ENCODE measurements at places on chromosomes 2 and 18.
A peak's percentile ranks its signal among the peaks of the same experiment; 100 is the strongest.

GRCh38 chr18:25229081-25229480 is 122.9 kb downstream of the ZNF521 start:
- no peak for DNase-seq

GRCh38 chr2:75123876-75124275 is 75.4 kb downstream of the TACR1 start:
- DNase-seq, result no peak

GRCh38 chr2:53740170-53740569 is 27.4 kb upstream of the CHAC2 start:
- DNase-seq, result no peak

- DNase-seq, result no peak
These were observed 607.3 kb downstream of the ERBB4 start for GRCh38 chr2:211931314-211931713.

- DNase-seq, result no peak
These were observed 195.5 kb upstream of the EPAS1 start for GRCh38 chr2:46101557-46102220.

GRCh38 chr2:180542511-180542910 is 437.9 kb upstream of the UBE2E3 start:
- no peak for DNase-seq

DNA sequence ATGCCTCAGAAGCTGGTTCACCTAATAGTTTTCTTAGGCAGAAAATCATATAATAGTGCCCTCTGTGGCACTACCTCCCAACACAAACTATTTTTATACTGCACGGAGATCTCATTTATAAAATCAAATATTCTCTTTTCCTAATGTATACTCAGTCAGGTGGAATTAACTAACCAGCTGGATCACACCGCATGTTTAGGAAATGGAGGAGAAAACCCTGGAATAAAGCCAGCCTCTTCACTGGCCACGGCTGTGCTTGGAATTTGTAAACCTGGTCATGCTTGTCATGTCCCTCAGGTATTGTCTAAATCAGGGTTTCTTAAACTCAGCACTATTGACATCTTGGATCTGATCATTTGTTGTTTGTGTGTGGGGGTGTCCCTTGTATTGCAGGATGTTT is 85.6 kb downstream of the DOCK10 start:
- DNase-seq, result no peak

- DNase-seq, result no peak
These were observed 41.8 kb downstream of the TIMM21 start for GRCh38 chr18:74190086-74190485.

GRCh38 chr2:15359716-15360531 is 201.2 kb downstream of the NBAS start:
- DNase-seq, result no peak

DNA sequence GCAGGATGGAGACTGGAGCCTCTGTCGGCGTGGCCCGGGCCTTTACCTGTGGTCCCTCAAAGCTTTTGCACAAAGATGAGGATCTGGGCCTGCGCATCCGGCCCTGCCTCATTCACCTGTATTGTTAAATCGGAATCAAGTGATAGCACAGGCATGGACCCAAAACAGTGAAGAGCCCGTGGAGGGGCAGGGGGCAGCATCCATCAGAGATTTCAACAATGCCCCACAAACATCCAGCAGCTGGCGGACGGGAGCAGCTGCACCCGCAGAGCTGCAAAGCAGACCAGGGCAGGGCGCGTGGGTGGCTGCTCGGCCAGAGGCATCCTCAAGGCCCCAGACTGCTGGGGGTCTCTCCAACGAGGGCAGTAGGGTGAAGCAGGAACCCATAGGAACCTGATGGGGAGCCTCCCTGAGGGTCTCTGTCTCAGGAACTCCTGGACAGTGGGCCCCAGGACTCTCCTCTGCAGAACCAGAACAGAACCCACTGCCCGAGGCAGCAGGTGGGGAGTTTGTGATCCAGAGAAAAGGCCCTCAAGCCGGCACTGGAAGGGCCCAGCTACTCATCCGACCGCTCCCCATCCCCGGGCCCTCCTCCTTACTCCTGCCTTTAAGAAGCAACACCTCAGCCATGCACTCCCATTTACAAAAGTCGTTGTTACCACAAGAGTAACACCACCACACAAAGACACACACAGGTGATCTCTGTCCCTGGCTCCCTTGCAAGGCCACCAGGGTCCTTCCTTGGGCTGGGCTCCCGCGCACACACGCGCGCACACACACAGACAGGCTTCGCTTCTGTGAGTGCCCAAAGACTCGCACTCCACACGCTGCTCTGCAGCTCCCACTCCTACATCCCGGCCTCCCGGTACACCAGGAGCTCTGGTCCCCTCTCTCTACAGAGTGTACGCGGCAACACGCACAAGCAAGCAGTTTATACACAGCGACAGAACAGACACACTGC is 28.8 kb downstream of the HDAC4 start:
- DNase-seq, result no peak

DNA sequence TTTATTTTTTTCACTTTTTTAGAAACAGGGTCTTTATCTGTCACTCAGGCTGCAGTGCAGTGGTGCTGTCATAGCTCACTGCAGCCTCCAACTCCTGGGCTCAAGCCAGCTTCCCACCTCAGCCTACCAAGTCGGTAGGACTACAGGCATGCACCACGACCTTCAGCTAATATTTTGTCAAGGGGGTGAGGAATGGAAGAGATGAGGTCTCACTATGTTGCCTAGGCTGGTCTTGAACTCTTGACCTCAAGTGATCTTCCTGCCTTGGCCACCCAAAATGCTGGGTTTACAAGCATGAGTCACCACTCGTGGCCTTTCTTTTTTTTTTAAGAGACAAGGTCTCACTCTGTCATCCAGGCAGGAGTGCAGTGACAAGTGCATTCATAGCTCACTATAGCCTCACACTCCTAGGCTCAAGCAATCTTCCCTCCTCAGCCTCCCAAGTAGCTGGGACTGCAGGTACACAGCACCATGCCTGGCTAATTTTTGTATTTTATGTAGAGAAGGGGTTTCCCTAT is 13.4 kb downstream of the PPP1R7 start:
- DNase-seq, result no peak

- no peak for DNase-seq
These were observed 891 bp upstream of the KHK start for GRCh38 chr2:27085673-27086089.

DNA sequence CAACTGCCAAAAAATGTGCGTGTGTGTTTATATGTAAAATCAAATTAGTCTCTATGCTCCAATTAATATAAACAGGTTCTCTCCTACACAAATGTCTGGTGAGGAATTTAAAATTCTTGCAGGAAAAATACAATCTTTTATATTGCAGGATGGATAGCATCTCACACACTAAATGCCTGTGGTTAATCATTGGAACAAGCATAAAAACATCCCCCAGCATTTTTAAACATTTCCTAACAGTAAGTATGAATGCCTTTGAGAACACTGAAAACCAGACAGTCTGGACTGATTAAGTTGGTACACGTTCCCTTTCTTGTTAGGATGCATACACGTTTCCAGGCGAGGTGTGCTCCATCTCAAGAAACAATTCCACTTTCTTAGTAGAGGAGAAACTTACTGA is 29.9 kb upstream of the PDE1A start:
- DNase-seq, result no peak

DNA sequence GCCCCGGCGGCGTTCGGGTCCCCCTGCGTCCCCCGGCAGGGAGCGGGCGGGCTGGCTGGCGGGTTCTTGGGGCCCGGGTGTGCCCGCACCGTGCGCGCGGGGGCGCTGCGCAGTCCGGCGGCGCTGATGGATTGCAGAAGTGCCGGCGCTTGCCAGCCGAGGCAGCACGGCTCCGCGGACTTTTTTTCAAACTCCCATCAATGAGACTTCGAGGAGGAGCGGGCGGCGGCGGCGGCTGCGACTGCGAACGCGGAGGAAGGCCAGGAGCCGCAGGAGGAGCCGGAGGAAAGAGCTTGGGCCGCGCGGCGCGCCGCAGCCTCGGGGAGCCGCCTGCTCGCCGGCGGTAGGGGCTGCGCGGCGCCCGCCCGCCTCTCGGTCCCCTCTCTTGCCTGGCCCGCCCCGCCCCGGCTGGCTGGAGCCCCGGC is at the start of gene GLI2:
GLI2 (plus strand) TSS at position 123 of the 425 bp plus-strand sequence. CDS start 61,453 bp downstream, outside the sequence.
- DNase-seq, result no peak

DNA sequence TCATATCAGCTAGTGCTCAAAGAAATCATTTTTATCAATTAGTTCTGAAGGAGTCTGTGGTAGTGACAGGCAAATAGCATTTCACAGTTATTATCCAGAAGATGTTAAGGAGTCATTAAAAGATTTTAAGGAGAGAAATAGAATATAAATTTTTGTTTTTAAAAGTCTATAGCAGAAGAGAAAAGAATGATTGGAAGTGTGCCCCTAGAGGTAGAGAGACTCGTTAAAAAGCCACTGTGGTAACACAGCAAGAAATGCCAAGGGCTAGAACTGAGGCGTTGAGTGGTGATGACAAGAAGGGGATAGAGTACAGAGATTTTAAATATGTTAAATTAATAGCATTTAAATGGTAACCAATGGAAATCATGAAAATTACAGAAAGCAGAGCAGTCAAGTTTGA is 78.3 kb downstream of the VWC2L start:
- no peak for DNase-seq

GRCh38 chr2:236499691-236500578 is 69.7 kb upstream of the ACKR3 start:
- DNase-seq, result no peak

- no peak for DNase-seq
These were observed 93.7 kb downstream of the MAPRE2 start for GRCh38 chr18:35134791-35135531.

GRCh38 chr2:71882949-71883472 is 264.7 kb downstream of the CYP26B1 start:
- DNase-seq, result no peak

DNA sequence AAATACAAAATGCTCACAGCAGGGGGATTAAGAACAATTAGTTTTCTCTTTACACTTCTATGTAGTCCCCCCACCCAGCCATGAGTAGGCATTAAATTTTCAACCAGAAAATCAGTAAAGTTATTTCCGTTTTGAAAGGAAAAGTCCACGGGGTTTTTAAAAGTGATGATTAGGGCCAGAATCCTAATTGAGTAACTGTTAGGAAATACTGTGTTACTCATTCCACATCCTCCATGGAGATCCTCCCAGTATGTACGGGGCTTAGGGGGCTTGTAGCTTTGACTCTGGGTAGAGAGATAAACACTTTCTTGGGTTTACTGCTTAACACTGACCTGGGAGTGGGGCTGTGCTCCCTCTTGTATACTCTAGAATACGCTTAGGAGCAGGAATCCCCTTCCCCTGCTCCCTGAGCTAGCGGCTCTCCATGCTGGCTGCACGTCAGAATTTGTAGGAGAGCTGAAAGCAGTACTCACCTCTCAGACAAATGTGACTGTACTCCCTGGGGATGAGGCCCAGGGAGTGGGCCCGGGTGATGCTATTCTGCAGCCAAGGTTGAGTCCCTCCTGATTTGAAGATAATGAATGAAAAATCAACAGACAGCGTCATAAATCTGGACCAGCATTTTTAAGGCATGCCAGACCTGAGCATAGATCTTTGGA is 100.5 kb downstream of the SLC4A3 start:
- DNase-seq, result no peak

DNA sequence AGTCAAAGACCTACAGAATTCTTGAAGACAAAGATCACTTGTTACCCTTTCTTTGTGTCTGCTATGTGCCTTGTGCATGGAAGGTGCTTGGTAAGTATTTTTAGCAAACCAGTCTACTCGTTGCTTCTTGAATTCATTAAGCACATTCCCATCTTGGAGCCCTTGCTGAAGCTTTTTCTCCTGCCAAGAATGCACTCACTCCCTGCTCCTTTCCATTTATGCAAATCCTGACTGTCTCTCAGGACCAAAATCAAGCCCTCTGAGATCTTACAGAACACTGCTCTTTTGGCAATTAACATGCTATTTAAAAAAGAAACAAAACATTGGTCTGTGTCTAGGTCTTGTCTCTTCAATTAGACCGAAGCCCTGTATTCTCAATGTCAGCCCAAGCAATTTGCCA is 75.8 kb downstream of the CLHC1 start:
- DNase-seq, result no peak

GRCh38 chr2:121187351-121187981 is 97.5 kb downstream of the TFCP2L1 start:
- DNase-seq, result no peak

DNA sequence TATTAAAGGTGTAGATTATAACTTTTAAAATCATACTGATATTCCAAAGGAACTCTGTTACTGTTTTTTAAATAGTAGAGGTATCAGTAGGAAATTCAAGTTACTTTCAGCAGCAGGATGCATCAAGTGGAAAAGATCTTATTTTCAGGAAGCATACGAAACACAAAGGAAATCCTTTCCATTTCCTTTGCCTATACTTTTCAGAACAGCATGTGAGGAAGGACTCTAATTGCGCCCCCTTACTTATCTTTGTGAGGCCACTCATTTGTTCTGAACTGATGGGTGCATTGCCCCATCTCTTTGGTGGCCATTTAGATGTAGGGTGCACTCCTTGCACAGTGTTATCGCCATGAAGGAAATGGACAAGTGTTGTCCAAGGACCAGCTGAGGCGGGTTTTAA is 145.3 kb downstream of the BABAM2 start:
- DNase-seq, result no peak

GRCh38 chr2:159936471-159936870 is 125.9 kb downstream of the PLA2R1 start:
- DNase-seq, result no peak

DNA sequence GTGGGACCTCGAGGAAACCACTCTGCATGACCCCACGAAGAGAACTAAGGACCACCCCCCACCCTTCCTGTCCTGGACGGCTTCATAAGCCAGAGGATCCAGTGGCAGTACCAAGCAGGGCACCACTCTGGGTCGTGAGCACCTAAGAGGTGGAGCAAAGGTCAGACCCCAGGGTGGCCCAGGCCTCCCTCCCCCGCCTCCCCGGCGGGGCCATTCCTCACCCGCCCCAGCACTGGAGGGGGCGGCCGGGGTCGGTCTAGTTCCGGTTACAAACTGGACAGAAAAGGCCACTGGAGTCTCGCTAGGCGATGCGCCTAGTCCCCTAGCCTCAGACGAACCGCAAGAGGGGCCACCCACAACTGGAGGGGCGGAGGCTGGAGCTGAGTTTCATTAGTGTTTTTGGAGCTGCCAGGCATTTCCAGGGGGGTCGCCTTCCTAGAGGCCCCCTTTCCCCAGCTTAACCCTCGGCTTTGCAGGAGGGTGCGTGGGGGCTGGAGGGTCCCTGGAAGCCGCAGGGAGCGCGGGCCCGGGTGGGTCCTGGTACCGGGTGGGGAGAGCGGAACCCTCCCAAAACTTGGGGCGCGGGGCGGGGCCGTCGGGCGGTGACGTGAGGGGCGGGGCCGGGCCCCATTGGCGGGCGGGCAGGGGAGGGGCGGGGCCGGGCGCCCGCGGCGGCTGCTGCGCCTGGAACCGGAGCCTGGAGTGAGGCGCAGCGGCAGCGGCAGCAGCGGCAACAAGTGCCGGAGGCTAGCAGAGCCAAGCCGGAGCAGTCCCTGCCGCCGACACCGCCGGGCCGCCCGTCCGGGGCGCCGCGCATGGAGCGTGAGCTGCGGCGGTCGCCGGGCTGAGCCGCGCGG is at the start of gene B3GNT2:
B3GNT2 (plus strand) TSS at position 695 of the 857 bp plus-strand sequence. CDS start 26,106 bp downstream, outside the sequence.
- DNase-seq, result peak; percentile 83

GRCh38 chr2:67772216-67773170 is 290.3 kb downstream of the C1D start:
- no peak for DNase-seq
